Neural progenitor cell (in vitro differentiated cells): ENCODE measurements at places on chromosomes 13 and 19.

DNA sequence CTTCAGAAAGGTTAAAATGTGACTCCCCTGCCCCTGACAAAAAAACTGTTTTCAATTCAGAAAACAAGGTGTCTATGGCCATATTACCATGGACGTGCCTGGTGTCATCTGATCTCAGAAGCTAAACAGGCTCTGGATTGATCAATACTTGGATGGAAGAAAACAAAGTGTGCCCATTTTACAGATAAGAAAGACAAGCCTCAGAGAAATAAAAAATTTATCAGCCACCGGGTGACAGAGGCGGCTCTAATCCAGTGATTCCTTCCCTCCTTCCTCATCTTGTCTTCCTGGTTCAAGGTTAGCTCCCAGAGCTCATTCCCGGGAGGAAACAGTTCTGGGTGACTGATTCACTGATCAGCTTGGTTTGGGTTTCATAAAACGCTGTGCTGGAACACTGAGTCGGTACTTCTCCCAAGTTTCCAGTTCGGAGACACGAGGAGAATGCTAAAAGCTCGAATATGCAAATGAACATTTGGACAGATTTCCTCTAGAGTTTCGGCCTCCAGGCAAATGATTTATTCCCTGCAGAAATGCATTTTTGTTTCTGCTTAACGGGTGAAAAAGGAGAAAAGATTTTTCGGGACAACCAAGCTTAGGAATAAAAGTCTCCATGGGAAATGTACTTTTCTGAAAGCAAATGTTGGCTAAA is 211.2 kb downstream of the UQCRFS1 start:
- DNase-seq, result no peak

GRCh38 chr19:5696196-5697021 is 6.3 kb downstream of the RPL36 start:
- no peak for DNase-seq

DNA sequence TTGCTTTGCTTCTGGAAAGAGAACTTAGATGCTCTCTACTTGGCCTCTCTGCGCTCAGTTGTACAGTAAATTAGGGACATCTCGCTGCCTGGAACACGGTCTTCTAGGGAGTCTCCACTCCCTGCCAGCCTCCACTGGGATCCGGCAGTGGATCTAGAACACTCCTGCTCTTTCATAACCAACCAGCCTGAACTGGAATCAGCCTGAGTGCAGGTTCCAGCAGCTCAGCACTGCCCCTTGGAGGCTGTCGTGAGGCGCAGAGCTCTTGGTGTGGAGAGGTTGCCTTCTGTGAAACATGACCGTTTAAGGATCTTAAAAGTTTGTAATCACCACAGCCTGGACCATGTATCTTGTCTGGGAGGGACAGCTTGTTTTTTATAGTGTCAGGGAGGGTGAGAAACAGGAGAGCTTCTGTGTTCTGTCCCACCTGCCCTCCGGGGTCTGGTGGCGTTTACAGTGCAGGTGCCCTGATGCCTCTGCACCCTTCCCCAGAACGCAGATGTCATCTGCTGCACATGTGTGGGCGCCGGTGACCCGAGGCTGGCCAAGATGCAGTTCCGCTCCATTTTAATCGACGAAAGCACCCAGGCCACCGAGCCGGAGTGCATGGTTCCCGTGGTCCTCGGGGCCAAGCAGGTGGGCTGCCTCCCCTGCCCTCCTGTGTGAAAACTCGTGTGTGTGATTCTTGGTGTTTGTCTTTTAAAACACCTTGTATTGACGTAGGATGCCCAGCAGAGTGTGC is 24.8 kb downstream of the UPF1 start:
- peak; percentile 58 for DNase-seq

DNA sequence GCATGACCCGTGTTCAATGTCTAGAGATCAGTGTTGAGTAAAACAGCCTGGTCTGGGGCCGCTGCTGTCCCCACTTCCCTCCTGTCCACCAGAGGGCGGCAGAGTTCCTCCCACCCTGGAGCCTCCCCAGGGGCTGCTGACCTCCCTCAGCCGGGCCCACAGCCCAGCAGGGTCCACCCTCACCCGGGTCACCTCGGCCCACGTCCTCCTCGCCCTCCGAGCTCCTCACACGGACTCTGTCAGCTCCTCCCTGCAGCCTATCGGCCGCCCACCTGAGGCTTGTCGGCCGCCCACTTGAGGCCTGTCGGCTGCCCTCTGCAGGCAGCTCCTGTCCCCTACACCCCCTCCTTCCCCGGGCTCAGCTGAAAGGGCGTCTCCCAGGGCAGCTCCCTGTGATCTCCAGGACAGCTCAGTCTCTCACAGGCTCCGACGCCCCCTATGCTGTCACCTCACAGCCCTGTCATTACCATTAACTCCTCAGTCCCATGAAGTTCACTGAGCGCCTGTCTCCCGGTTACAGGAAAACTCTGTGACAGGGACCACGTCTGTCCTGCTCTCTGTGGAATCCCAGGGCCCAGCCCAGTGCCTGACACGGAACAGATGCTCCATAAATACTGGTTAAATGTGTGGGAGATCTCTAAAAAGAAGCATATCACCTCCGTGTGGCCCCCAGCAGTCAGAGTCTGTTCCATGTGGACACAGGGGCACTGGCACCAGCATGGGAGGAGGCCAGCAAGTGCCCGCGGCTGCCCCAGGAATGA is 1.5 kb upstream of the CEACAM5 start:
- peak; percentile 12 for DNase-seq

GRCh38 chr19:18119013-18119716 is 21.6 kb downstream of the MAST3 start:
- no peak for DNase-seq

GRCh38 chr19:4061683-4062418 is 4.8 kb downstream of the ZBTB7A start:
- no peak for DNase-seq
